Gastroesophageal sphincter (tissue), 4 donors: ENCODE measurements at places on chromosomes 5 and 9.

DNA sequence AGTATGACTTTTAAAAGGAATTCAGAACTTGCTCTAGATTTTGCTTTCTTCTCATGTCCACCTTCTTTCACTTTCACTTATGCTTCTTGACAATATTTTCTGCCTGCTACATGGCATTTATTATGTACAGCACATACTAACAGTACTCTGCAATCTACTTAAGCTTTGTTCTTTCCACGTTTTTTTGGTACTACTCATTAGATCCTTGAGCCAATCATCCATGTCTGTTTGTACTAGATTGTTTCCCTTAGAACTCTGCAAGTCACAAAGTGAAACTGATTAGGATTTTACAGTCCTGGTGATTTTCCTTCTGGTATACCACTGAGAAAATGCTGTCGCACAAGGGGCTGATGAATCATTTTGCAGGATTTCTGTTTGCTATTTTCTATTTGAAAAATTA is 78.3 kb downstream of the PARP8 start:
- H3K27ac ChIP-seq = peak overlapping the region; percentile 55
- H3K27me3 ChIP-seq = no peaks in the 10 kb centered on the region
- H3K4me3 ChIP-seq = peak overlapping the region; percentile 29
- H3K4me1 ChIP-seq = no peaks in the 10 kb centered on the region
- no peaks in the 10 kb centered on the region for H3K36me3 ChIP-seq

- peak overlapping the region; percentile 7 for H3K4me3 ChIP-seq
- H3K27me3 ChIP-seq = peaks cover 10% of the 10 kb centered on the region
- ATAC-seq = peak; percentile 86
- H3K36me3 ChIP-seq = no peaks in the 10 kb centered on the region
- H3K27ac ChIP-seq = no peak overlapping the region
Observed at GRCh38 chr9:130433168-130433946, 11.4 kb upstream of the ASS1 start.

GRCh38 chr9:71897577-71897976 is 13.4 kb downstream of the ABHD17B start:
- H3K4me1 ChIP-seq = peaks cover 34% of the 10 kb centered on the region
- no peak overlapping the region for H3K4me3 ChIP-seq
- H3K27ac ChIP-seq = no peak overlapping the region
- no peak for ATAC-seq
- no peaks in the 10 kb centered on the region for H3K36me3 ChIP-seq
- H3K27me3 ChIP-seq = no peaks in the 10 kb centered on the region

- no peak overlapping the region for H3K4me3 ChIP-seq
- H3K4me1 ChIP-seq = peaks cover 6% of the 10 kb centered on the region
- H3K27me3 ChIP-seq = no peaks in the 10 kb centered on the region
- no peaks in the 10 kb centered on the region for H3K36me3 ChIP-seq
- no peak overlapping the region for H3K27ac ChIP-seq
Observed at GRCh38 chr5:143886651-143887638, 75.0 kb downstream of the HMHB1 start.

- H3K27ac ChIP-seq = no peak overlapping the region
- no peaks in the 10 kb centered on the region for H3K36me3 ChIP-seq
- no peak overlapping the region for H3K4me3 ChIP-seq
Observed at GRCh38 chr9:109972026-109972882, 192.3 kb downstream of the PALM2AKAP2 start.

DNA sequence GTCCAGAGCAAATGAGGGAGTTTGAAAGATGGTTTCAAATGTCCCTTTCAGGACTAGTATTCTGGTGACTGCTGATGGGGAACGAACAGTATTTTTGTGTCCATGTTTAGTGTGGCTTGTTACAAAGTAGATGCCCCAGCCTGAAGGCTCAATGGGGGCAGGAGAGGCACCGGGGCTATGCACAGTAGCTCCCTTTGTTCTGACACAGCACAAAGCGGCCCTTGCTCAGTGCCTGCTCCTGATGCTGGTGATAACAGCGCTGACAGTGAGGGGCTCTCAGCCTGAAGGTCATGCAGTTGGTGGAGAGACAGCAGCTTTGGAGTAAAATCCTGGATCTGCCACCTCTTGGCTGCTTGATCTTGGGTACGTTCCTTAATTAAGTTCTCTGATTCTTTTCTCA is 188.9 kb downstream of the SLIT3 start:
- no peak for ATAC-seq
- no peak overlapping the region for H3K4me3 ChIP-seq
- no peaks in the 10 kb centered on the region for H3K27me3 ChIP-seq
- no peak overlapping the region for H3K27ac ChIP-seq

DNA sequence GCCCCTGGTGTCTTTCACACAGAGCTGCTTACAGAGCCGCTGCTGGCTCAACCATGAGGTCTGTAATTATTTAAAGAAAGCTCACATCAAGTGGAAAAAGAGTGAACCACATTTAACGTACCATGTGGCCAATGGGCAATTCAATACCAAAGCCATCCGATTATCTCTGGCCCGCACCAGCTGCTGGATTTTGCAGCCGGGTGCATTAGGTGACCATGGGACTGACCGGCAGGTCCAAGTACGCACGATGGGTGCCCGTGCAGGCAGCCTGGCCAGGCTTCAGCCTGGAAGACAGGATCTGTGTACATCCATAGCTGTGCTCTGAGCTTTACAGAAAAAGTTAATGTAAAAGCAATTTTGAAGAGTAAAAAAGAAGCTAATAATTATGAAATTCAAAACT is 20.5 kb downstream of the PPARGC1B start:
- no peak overlapping the region for H3K4me3 ChIP-seq
- H3K36me3 ChIP-seq = no peaks in the 10 kb centered on the region
- peak overlapping the region; percentile 60 for H3K27ac ChIP-seq
- no peak for ATAC-seq
- no peaks in the 10 kb centered on the region for H3K27me3 ChIP-seq

GRCh38 chr9:18771011-18771410 is 262.0 kb downstream of the SAXO1 start:
- H3K4me3 ChIP-seq = no peak overlapping the region
- no peak for ATAC-seq
- H3K36me3 ChIP-seq = peaks cover 5% of the 10 kb centered on the region

DNA sequence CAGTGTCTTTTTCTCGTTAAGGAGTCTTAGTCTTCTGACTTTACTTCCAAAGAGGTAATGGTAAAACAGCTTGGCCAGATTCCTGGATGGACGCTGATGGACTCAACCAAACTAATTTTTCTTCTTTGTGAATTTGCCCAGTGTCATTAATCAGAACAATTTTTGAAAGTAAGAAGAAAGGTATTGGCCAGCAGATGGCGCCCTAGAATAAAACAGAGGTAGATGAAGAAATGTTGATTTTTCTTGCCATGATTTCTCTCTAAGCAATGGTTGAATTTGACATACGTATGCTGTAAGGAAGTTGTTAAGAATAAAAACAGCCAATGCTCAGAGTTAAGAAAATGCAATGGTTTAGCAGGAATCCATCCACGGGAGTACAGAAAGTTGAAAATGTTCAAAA is 500.0 kb downstream of the DIRAS2 start:
- no peak overlapping the region for H3K27ac ChIP-seq
- H3K4me1 ChIP-seq = no peaks in the 10 kb centered on the region
- H3K27me3 ChIP-seq = peaks cover 15% of the 10 kb centered on the region
- H3K4me3 ChIP-seq = no peak overlapping the region

DNA sequence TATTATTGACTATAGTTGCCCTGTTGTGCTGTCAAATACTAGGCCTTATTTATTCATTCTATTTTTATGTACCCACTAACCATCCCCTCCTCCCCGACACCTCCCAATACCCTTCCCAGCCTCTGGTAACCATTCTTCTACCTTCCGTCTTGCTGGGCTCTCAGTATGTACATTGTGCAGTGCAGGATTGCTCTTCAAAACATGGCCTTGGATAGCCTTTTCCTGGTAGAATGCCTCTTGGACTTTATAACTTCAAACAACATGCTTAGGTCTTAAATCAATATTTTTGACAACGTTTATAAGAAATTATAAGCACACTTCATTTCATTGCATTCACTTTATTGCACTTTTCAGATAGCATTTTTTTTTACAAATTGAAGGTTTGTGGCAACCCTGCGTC is 172.6 kb upstream of the ACTBL2 start:
- no peak overlapping the region for H3K27ac ChIP-seq
- no peak for ATAC-seq
- no peak overlapping the region for H3K4me3 ChIP-seq
- no peaks in the 10 kb centered on the region for H3K36me3 ChIP-seq
- peaks cover 4% of the 10 kb centered on the region for H3K4me1 ChIP-seq

- H3K4me3 ChIP-seq = no peak overlapping the region
- ATAC-seq = peak; percentile 71
- H3K36me3 ChIP-seq = no peaks in the 10 kb centered on the region
- no peaks in the 10 kb centered on the region for H3K4me1 ChIP-seq
Observed at GRCh38 chr9:77433675-77434445, 214.3 kb downstream of the GNA14 start.

GRCh38 chr5:73363911-73364730 is 84.5 kb downstream of the FOXD1 start:
- H3K36me3 ChIP-seq = no peaks in the 10 kb centered on the region
- no peak overlapping the region for H3K27ac ChIP-seq
- ATAC-seq = no peak
- H3K4me3 ChIP-seq = no peak overlapping the region
- peaks cover 4% of the 10 kb centered on the region for H3K27me3 ChIP-seq
